ENCODE measurements at places on chromosomes 11 and 22.

DNA sequence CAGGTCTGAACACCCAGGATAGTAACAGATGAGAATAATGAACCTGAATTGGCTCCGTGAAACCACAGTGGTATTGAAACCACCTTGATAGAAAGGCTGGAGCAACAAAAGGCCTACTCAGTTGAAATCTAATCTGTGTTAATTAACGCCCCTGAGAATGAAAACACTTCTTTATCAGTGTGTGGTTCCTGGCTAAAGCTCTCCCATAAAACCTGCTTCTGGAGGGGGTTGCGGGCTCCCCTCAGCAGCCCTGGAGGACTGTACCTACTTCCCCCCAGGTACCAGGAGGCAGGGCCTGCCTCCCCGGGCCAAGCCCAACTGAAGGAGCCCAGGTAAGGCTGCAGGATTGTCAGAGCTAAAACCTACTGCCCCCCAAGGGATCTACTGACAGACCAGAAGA, 54.6 kb downstream of the PLEKHA7 start:
- DNase-seq, result no peak

DNA sequence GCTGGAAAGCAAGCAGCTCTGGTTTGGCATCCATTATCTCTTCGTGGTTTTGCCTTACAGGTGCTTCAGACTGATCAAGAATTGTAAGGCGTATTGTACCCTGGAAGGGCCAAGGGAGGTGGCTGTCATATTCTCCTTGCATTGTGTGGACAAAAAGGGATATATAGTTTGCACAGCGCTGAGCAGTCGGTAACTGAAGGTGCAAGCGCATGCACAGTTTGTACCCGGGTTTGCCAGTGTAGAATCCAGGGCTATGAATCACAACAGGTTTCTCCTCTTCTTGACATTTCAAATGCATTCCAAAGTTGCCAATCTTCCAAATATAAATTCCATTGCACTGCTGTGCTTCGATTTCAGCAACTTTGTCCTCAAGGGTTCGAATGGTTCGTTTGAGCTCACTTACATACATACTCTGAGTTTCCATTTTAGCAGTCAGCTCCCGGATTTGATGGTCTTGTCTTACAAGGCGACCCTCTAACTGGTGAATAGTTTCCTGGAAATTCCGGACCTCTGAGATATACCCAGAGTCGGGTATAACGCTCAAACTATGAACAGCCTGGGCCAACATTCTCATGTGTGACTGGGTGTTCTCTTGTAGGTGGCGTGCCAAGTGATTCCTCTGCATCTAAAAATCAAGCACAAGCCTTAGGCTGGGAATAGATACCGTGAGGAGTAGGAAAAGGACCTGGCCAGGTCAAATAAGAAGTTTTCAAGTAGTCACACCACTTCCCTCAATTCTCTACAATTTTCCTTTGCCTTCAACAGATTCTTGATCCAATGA, 19.9 kb downstream of the TRAF6 start:
- DNase-seq, result no peak

- DNase-seq, result no peak
Observed at GRCh38 chr11:66659763-66660162, 17.9 kb downstream of the RBM4B start.

DNA sequence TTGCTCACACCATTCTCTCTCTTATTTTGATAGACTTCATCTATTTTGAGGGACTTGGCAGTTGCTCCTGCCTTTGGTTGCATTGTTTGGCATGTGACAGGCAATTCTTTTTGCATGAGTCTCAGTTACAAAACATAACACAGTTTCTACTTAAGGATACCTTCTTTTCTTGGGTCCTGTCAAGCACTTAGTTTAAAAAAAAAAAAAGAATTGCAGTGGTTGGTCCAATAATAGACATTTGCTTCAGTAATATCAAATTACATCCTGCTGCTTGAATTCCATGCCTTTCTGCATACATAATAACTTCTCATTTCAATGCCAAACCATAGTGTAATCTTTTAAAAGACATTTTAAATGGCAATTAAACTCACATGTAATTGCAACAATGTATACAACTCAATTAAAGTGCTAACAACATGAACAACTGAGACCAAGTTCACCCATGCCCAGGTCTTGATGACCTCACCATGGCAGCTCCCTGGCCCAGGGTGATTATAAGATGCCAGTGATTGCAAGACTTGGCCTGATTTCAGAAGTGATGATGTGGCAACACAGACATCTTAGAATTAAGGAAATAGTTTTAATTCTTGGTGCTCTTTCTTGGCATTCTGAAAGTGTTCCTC, 32.2 kb upstream of the PLET1 start:
- DNase-seq, result no peak

- DNase-seq, result no peak
Observed at GRCh38 chr11:92460213-92460612, 235.6 kb downstream of the FAT3 start.

- DNase-seq, result no peak
Observed at GRCh38 chr22:30890686-30891442, 77.7 kb downstream of the MORC2 start.

DNA sequence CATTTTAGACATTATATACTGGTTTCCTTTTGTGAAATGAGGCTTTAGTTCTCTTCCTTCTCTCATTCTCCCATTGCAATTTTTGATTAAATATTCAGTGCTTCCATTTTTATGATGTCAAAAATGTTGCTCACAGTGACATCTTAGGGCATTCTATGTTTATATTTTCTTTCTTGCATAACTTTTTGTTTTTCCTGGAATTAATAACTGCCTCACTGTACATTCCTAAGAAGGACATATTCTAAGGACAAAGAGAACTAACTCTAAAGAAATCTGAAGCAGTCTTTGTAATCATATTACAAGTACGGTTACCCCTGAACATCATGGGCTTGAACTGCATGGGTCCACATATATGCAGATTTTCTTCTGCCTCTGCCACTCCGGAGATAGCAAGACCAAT, 25.8 kb upstream of the P2RY6 start:
- no peak for DNase-seq

DNA sequence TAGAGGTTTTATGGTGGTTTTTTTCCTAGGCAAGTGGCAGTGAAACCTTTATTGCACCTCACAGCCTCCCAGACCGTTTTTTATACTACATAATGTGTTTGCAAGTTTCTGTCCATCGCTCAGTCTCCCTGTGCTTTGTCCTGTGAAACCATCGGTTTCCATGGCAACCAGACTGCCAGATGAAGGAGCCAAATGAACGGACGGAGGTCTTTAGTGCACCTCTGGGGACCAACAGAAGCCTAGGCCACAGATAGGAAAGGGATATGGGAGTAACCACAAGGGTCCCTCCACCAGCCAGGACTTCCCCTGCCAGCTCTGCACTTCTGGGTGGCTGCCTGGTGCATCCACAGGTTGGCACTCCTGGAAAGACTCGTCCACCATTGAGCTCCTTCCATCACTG, 165.0 kb downstream of the CHST1 start:
- DNase-seq, result no peak

- no peak for DNase-seq
Observed at GRCh38 chr22:17878941-17879340, 104.7 kb upstream of the BID start.

- no peak for DNase-seq
Observed at GRCh38 chr11:111691741-111692140, 74.4 kb downstream of the PPP2R1B start.

- DNase-seq, result no peak
Observed at GRCh38 chr11:119362741-119363080, 16.2 kb upstream of the MFRP start.

DNA sequence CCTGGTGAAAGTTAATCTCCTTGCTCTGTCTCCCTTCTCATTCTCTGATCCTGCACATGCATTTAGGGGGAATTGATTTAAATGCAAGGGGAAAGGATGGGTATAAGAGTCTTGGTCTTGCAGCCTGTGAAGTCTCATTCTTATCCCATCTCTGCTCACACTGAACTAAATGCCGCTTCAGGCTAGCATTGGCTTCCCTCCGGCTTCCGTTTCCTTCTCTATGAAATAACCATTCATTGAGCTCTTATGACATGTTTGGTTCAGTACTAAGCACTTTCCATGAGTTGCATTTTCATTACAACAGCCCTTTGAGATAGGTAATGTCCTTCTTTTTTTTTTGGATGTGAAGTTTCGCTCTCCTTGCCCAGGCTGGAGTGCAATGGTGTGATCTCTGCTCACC, 5.6 kb downstream of the ZBTB16 start:
- DNase-seq, result no peak

DNA sequence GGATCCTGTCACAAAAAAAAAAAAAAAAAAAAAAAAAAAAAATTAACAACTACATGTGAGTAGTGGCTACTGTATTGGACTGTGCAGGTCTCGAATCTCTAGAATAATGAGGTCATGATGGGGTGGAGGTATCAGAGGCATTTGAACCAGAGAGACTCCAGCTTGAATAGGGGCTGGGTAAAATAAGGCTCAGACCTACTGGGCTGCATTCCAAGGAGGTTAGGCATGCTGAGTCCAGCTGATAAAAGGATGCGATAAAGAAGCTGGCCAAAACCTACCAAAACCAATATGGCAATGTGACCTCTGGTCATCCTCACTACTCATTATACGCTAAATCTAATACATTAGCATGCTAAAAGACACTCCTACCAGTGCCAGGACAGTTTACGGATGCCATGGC, 5.9 kb upstream of the PACSIN3 start:
- DNase-seq, result no peak

GRCh38 chr11:128026596-128026995, 560.8 kb downstream of the ETS1 start:
- no peak for DNase-seq

DNA sequence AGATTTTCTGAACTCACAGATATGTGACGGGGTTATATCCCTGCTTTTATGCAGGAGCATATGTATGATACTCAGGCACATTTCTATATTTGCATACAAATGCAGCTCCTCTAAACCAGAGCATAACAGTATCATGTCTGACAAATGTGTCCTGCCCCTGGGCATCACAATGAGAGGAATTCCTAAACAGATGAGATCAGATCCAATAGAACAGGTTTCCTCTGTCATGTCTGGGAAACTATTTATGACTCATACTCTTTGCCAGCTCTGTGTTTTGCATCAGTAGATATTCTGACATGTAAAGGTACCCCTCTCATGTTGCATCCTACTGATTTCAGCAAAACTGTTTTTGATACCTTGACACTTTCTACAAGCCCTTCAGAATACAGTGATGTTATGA, 29.4 kb downstream of the SYT9 start:
- DNase-seq, result no peak

- DNase-seq, result no peak
Observed at GRCh38 chr11:118980191-118980881, 8.8 kb downstream of the FOXR1 start.

- no peak for DNase-seq
Observed at GRCh38 chr11:112617977-112618826, 343.0 kb upstream of the NCAM1 start.

GRCh38 chr11:95780544-95780943, 9.0 kb downstream of the FAM76B start:
- DNase-seq, result no peak

DNA sequence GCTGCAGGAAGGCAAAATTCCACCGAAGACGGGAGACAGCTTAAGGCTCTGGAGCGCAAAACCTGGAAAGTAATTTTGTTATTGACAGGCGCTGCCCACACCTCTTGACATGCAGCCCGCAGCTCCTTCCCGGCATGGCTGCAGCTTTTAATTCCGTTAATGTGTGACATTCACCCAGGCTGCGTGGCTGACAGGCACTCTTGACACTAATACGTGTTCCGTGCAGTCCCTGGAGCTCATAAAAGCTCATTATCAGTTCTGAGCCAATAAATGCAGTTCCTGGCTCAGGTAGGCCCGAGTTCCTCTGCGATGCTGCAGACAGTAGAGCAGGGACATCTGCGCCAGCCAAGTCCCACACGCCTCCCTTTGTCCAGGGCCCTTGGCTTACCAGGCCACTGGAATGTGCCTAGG, 34.8 kb downstream of the TSPAN18 start:
- no peak for DNase-seq

DNA sequence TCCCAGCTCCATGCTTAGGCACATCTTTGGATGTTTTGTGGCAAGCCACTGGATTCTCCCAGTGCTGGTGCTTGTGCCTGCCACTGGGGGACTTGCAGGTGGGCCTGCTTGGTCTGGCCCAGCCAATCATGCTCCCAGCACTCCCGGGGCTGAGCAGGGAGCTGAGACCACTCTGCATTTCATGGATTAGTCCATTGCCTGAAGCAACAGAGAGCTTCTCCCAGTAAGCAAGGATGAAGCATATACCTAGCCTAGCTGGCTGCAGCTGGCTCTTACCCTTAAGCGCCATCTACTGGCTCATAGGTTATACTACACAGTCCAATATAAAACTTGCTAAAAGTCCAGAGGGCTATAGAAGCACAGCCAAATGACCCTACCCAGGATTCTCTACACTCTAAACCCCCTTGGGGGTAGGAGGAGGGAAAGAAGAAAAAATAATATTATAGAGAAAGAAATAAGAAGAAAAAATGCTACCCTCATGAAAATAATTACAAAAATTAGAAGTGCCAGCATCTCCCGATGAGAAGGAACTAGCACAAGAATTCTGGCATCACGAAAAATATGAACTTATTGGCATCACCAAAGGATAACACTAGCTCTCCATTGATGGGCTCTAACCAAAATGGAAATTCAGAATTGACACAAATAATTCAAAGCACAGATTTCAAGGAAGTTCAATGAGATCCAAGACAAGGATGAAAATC, 275.3 kb downstream of the C11orf87 start:
- no peak for DNase-seq

DNA sequence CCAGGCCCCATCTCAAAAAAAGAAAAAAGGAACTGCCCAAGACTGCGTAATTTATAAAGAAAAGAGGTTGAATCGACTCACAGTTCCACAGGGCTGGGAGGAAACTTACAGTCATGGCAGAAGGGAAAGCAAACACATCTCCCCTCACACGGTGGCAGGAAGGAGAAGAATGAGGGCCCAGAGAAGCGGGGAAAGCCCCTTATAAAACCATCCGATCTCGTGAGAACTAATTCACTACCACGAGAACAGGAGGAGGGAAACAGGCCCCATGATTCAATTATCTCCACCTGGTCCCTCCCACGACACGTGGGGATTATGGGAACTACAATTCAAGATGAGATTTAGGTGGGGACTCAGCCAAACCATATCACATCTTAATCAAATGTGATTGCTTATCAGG, 82.2 kb downstream of the BUD13 start:
- DNase-seq, result no peak

DNA sequence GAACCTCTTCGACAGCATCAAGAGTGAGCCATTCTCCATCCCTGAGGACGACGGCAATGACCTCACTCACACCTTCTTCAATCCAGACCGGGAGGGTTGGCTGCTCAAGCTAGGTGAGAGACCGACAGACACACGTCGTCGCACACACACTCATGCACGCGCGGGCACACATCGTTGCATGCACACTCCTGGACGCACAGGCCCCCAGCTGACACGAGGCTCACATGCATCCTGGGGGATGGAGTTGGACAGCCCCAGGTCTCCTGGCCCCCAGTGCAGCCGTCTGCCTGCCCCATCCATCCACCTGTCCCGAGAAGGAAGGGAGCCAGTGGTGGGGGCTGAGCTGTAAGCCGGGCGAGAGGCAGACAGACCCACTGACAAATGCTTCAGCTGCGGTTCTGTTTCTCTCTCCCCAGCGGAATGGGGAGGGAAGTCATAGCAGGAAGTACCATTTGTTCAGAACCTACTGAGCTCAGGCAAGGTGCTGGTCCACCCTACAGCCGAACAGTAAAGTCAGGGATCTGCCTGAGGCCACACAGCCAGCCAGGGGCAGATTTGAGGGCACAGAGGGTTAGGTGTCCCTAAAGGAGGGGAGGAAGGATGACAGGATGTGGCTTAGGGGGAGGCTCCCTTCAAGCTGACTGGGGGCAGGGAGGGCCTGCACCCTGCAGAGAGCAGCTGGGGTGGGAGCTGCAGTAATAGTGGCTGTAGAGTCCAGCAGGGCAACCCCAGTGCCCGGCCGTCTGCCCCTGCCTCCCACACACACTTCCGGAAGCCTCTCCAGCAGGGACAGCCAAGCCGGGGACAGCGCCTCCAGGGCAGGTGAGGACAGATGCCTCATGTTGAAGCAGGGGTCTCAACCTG, 27.1 kb downstream of the CYTH4 start:
- no peak for DNase-seq
